Smooth muscle cell of trachea (primary cell): ENCODE measurements at places on chromosomes 7 and 10. TPM values are rescaled to one million over a fixed set of nuclear protein-coding genes. Genes with fewer than 3 reads are reported as not detected.

The NUTM2E gene
- total RNA-seq = 0.15 TPM in 1 of 2 replicates, not detected in the other

The OPALIN gene
- not detected in 2 replicates for total RNA-seq

The MMP21 gene
- 0.17 TPM in 1 of 2 replicates, not detected in the other for total RNA-seq

The TMEM236 gene
- under 0.01 TPM in 2 replicates for total RNA-seq

The CPA4 gene
- 3.8 and 8.4 TPM in 2 replicates for total RNA-seq

The SIRT1 gene
- 12.6 and 15.0 TPM in 2 replicates for total RNA-seq
